ENCODE measurements at places on chromosomes 6 and 20.

DNA sequence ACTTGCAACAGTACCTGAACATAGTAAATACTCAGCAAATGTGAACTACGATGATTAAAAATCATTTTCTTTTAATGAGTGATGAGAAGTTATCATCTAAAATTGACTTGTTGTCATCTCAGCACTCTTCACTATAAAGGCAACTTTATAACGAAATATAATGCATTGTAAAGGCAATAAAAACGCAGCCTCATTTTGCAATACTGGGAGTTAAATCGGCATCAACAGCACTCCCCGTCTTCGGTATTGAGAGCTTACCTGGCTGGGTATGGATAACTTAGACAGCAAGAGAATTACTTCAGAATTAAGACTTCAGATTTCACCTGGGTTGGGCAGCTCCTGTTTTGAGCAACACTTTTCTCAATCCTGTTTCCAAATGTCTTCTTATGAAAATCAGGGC lies 20.8 kb downstream of the NKX2-2 start:
- DNase-seq, result no peak

DNA sequence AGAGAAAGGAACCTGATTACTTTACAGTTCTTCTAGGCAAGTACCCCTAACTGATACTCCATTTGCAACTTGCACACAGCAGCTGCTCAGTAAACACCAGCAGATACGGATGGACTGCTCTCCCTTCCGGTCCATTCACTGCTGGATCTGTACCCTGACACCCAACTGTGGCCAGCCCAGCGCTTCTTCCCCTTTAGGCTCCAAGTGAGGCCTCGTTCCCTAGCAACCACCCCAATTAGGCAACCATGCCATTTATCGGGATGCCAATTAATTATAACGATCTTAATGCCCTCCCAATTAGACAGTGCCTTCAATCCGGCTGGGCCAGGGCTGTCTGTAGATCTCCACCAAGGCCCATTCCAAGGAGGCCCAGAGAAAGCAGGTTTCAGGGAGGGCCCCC lies 3.2 kb downstream of the SULF2 start:
- no peak for DNase-seq

GRCh38 chr6:34992376-34992775 lies 103.3 kb downstream of the ANKS1A start:
- no peak for DNase-seq

GRCh38 chr6:54690596-54690995 lies 156.0 kb upstream of the FAM83B start:
- DNase-seq, result no peak

DNA sequence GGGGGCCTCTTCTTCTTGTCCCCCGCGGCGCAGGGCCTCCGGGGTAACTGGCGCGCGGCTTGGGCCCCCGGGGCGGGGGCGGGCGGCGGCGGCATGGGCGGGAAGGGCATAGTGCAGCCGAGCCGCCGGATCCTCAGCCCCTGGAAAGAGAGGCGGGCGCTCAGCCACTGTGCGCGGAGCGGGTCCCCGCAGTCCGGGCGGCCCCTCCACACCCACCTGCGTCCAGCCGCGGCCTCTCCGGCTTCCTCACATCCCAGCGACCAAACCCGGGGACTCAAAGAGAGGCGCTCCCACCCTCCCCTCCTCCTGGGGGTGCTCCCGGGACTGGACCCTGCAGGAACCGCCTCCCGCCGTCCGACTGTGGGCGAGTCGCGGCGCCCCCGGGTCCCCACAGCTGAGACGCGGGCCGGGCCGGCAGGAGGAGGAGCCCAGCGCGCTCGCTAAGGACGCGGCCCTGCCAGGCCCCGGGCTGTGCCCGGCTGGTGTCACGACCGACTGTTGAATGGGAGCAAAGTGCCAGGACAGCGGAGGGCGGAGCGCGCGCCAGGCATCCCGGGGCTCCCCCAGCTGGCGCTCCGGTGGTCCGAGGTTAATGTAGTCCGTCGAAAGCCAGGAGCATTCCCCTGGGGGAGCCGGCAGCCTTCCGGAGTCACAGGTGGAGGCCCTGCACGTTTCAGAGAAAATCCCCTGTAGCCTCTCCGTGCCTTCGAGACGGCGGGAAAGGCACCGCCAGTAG lies at the start of gene PRR18:
Gene PRR18 (minus strand): TSS at position 360 of the 736 bp plus-strand sequence. CDS start 250 bp downstream, at position 110.
- no peak for DNase-seq

DNA sequence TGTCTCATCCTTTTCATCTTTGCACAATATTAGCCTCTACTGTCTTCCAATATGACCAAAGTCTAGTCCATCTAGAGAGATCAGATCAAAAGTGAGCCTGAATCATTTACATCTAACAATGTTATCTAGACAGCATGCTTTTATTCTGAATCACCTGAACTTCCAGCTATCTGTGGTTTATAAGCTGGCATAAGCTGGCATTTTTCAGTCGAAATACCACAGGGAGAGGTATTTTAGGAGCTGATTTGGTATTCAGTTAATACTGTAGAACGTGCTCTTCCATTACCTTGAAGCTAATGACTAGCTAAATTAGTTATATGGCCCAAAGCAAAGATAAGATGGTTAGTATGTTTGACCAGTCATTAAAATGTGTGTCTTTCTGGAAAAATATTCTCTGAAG lies 188.3 kb upstream of the AGPAT4 start:
- DNase-seq, result no peak

- DNase-seq, result no peak
Observed at GRCh38 chr20:32165836-32166545, 41.6 kb downstream of the PLAGL2 start.

DNA sequence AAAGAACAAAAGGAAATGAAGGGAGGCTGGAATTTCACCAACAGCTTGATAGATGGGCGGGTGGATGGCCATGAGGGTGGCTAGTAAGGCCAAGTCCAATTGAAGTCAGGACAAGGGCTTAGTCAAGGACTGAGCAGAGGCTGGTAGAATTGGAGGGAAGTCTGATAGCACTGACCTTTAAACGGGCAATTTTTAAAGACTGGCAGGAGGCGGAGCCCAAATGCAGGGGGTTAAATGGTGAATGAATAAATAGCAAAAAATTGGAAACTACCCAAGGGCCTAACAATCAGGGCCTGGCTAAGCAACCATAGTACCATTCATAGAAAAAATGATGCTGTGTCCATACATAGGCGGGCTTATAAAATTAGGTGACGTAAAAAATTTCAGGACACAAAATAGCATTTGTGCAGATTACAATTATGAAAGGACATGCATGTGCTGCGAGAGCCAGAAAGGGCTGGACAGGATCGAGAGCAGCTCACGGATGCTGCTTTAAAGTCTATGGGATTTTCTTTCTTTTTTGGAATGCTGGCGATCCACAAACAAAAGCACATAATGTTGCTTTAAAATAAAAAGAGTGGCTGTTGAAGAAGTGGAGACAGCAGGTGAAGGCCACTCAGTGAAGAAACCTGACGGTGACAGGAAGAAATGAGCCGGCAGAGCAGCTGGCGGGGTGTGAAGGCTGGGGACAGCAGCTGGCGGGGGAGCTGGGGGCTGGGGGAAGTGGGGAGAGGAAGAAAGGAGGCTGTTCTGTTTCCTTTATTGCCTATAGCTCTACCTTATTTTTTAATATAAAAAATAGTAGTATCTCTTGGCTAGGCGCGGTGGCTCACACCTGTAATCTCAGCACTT lies 42.8 kb upstream of the TAF8 start:
- no peak for DNase-seq

DNA sequence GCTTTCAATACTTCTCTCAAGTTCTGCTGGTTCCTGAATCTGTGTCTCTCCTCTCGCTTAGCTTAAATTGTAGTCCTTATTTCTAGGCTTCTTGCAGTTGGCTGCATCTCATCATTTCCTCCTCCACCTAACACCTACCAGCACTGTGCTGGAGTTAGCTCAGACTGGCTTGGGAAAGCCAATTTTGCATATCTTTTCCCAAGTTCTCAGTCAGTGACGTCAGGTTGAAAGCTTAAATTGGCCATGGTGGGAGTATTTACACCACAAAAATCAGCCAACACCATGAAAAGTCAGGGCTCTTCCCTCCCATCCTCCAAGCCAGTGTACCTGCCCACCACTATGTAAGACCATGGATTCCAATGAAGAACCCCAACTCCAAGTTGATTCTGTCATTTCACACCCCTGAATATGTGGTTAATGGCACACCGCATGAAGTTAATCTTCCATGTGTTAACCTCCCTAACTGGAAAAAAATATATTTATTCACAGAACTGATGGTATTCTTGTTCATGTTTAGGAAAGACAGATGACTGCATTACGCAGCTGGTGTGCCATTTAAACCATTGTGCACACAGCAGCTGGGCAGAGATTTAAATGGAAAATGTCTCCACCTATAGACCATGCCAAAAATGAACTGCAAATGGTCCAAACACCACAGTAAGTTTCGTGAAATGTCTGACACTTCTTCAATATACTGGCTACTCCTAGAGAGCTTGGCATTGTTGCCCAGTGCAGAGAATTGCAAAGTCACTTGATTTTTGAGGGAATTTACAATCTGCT lies 274.1 kb upstream of the MAP3K7 start:
- DNase-seq, result no peak

DNA sequence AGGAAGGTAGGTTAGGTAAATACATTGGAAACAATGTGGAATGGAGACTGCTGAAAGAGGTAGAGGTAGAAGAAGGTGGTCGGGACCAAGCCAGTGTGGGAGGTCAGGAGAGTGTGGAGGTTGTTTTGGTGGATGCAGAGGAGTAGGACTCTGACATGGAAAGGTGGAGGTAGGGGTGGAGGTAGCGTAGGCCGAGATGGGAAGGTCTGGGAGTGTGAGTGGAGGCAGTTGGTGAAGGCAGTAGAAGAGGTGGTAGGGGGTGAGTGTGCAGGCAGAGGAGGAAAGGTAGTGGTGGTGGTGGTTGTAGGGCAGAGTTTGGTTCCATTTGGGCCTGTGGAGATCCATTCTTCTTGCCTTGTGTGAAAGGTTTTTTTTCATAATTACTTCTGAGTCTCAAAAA lies 599.6 kb upstream of the FLRT3 start:
- no peak for DNase-seq

- DNase-seq, result no peak
Observed at GRCh38 chr6:76768556-76768955, 694.7 kb downstream of the HTR1B start.

DNA sequence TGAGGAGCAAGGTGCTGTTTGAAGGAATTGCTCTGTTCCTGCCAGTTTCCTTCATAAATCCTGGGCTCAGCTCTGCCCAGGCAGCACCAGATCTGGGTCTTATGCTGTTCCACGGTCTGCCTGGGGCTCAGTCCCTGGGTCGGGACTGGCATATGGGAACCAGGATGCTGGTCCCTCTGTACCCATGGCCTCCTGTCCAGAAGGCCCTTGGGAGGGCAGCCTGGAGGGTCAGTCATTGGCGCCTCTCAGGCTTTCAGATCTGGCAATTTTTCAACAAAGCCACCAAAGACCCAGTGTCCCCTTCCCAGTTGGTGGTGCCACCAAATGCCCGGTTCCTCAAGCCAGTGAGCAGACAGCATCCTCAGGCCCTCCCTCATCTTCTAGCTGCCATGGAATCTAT lies 232.7 kb upstream of the SULF2 start:
- DNase-seq, result no peak

- no peak for DNase-seq
Observed at GRCh38 chr20:53352727-53353440, 240.8 kb downstream of the ZNF217 start.

- peak; percentile 45 for DNase-seq
Observed at GRCh38 chr20:47304287-47304686, 52.2 kb downstream of the ZMYND8 start.

GRCh38 chr6:122717350-122717749 lies 62.2 kb upstream of the FABP7 start:
- peak; percentile 81 for DNase-seq

GRCh38 chr6:132512342-132512637 lies 626 bp downstream of the STX7 start:
- DNase-seq, result no peak

GRCh38 chr6:122790028-122790422 lies 967 bp downstream of the SMPDL3A start:
- DNase-seq, result no peak

DNA sequence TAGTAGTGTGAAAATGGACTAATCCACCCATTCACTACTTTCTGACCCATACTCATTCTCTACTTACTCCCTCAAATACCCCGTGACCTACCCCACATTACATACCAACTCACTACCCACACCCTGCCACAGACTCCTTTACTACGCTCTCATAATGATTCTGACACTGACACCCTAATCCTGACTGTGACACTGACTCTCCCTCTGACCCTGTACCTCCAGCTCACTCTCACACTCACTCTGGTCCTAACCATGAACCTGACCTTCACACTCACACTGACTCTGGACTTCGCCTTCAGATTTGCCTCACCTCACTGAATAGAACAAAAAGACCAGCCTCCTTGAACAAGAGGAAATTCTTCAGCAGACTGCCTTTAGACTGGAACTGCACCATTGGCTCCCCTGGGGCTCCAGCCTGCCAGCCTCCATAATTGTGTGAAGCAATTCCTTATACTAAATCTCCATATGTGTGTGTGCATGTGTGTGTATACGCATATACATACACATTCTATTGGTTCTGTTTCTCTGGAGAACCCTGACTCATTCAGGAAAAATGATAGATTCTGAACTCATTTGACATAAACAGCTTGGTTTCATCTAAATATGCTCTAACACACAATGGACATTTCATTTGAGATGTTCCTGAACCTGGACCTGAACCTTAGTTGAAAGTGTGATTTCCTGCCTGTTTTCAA lies 10.5 kb upstream of the ZNF343 start:
- DNase-seq, result peak; percentile 74

DNA sequence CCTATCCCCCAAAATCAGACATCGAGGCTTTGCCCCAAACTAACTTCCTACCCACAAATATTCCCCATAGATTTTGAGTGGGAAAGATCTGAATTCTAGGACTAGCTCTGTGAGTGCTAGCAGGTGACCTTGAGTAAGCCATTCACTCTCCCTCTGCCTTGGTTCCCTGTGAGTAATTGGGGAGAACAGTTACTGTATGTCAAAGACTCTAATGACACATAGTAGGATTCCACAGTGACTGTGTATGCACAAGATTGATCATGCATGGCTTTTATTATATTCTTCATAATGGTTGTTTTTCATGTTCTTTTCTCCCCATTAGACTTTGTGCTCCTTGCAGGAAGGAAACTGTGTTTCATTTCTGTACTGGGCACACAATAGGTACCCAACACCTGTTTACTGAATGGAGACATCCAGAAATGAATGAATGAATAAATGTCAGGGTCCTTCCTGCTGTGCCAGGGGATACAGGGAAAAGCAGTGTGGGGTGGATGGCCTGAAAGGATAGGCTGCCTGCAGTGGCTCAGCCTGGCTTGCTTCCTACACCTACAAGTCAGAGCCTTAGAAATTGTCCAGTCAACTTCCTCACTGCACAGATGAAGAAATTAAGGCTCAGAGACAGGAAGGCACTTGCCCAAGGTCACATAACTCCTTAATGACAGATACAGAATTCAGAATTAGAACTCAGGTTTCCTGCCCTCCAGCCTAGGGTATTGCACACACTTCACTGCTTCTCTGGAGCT lies 901 bp upstream of the TMEM151B start:
- DNase-seq, result no peak

All from HCEC 1CT (cell line).